Motor neuron (in vitro differentiated cells): ENCODE measurements at places on chromosomes 5 and 9.
A peak's percentile ranks its signal among the peaks of the same experiment; 100 is the strongest.

DNA sequence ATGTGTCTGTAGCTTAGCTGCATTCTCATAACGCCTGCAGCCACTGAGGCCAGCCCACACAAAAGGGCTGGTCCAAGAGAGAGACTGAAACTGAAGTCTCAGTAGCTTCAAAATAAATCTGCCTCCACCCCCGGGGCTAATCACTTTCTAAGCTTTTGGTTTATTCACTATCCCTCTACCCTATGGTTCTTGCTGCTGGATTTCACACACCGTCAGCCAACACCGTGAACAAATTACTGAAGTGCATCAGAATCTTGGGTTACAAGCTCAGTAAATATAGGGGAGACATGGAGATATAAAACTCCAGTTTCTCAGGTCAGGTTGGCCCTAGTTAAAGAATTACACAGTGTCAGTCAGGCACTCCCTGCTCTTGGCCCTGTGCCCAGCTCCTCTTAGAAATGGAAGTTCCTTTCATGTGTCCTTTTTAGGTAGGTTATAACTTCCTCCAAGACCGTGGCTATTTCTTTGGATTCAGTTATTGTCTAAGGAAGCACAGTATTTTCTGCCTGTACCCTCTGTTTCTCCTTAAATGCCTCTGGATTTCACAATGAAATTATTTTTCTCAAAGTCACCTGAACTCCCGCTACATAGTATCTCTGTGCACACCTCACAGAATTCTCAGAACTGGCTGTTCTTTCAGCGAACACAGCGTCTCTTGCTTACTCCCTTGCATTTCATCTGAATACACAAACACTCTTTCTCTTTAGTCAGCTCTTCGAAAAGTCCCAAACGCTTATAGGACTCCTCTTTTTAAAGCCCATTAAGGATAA is 112.5 kb downstream of the FAM174A start:
- ATAC-seq, result peak; percentile 40

- ATAC-seq, result peak; percentile 94
Observed at GRCh38 chr5:160456480-160457177, 35.0 kb downstream of the PTTG1 start.

DNA sequence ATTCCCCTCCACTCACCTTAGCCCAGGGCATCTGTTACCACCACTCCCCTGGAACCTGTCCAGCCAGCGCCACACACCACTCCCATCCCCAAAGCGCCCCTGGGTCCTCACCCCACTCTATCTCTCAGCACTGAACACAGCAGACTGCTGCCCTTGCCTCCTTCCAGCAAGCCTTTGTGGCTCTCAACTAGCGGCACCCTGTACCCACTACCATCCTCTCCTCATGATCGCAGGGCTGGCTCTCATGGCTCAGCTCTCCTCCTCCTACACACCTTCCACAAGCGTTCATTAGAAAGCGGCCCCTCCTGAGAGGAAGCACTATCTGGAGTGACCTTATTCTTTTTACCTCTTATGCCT is 13.3 kb upstream of the BASP1 start:
- no peak for ATAC-seq

DNA sequence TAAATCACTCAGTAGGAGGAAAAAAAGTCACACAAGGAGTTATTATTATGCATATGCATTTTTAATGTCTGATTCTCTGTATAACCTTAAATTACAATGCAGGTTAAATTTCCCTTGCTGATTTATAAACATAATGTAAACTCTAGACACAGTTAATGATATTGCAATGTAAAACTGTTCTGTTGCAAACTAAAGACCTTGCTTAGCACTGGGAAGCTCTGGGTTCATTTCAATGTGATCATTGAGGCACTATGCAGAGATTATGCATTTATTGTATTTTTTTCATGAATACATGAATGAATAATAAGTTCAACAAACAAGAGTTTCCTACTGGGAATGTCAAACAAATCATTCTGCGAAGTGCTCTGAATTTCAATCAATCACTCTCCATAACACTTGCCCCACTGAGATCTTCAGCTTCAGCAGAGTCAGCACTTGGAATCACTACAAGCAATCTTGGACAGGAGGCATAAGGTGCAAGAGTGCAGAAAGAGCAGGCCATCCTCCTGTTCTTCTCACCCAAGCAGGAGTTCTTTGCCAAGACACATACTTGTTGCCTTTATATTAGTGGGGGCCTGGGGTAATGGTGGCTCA is 232.1 kb downstream of the CSNK1G3 start:
- ATAC-seq, result no peak
